ENCODE measurements at places on chromosomes 6 and 20. TPM values are rescaled to one million over a fixed set of nuclear protein-coding genes. Genes with fewer than 3 reads are reported as not detected.

Gene ADAT2
- total RNA-seq: 5.5 TPM

Gene SLC2A10
- 28.6 TPM for total RNA-seq

Gene PRPH2
- not detected for total RNA-seq

Gene VGLL2
- not detected for total RNA-seq

Gene PPP1R3G
- total RNA-seq: 1.1 TPM

Gene THBS2
- not detected for total RNA-seq

Gene OARD1
- 35.0 TPM for total RNA-seq

DNA sequence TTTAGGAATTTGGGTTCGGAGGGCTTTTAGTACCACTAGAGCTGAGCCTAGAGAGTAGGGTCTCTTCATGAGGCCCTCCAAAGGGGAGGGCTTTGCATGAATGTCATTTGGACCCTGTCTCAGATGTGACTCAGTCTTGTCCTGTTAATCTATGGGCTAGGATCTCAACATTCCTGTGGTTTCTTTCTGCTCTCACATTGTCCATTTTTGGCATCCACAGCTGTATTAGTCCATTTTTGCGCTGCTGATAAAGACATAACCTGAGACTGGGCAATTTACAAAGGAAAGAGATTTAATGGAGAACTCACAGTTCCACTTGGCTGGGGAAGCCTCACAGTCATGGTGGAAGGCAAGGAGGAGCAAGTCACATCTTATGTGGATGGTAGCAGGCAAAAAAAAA lies 61.0 kb downstream of the CRYBG1 start:
- DNase-seq: no peak

DNA sequence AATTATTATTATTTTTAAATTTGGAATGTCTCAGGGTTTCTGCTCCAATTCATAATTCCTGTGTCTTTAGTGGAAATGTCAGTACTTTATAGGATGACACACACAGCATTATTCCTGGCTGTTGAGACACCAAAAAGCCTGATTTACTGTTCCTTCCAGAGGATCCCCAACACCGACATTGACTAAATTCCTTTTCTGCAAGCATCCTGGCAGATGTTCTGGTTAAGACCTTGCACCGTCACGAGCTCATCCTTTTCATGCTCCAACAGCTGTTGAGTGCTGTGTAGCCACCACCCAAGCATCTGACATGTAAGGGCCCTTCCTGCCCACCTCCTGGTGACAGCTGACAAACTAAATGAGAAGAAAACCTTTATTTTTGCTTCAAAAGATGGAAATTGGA lies 284.3 kb upstream of the SULF2 start:
- DNase-seq: no peak

- DNase-seq: no peak
Observed at GRCh38 chr6:165692106-165692653, 29.1 kb upstream of the PDE10A start.

GRCh38 chr6:84043555-84043954 lies 10.0 kb downstream of the MRAP2 start:
- no peak for DNase-seq

GRCh38 chr20:15923030-15923776 lies 650.0 kb downstream of the KIF16B start:
- no peak for DNase-seq

DNA sequence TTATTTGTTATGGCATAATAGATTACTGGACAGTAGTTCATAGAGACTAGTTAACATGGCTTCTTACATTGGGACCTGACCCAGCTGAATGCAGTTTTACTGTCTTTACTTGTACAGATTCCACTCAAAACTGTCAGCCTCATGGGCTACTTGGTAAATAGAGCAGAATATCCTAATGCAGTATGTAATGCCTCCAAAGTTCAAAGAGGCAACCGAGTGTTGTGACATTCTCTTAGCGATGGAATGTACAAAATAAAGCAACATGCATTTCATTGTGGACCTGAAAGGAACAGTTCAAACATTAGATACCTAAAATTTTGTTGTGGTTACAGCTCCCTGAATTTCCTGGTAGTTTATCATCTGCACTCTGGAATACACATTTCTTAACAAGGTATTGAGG lies 29.1 kb upstream of the RGS17 start:
- no peak for DNase-seq

GRCh38 chr6:146884728-146885127 lies 286.0 kb downstream of the ADGB start:
- DNase-seq: no peak

GRCh38 chr20:38730989-38731737 lies 6.9 kb downstream of the SLC32A1 start:
- peak; percentile 38 for DNase-seq

DNA sequence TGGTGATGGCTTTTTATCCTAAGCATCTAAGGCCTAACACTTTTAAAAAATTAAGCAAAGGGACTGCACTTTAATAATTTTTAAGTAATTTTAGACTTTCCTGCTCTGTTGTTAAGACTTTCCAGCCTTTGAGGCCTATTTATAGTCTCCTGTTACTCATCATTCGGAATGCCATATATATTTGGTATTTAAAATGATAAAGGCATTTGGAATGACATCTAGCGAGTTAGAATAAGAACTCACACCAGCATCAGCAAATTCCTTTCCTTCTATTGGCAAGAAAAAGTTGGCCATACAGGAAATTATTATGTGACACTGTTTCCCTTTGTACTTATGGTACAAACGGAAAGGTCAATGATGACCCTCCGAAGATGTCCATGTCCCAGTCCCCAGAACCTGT lies 88.1 kb upstream of the STMND1 start:
- DNase-seq: no peak

DNA sequence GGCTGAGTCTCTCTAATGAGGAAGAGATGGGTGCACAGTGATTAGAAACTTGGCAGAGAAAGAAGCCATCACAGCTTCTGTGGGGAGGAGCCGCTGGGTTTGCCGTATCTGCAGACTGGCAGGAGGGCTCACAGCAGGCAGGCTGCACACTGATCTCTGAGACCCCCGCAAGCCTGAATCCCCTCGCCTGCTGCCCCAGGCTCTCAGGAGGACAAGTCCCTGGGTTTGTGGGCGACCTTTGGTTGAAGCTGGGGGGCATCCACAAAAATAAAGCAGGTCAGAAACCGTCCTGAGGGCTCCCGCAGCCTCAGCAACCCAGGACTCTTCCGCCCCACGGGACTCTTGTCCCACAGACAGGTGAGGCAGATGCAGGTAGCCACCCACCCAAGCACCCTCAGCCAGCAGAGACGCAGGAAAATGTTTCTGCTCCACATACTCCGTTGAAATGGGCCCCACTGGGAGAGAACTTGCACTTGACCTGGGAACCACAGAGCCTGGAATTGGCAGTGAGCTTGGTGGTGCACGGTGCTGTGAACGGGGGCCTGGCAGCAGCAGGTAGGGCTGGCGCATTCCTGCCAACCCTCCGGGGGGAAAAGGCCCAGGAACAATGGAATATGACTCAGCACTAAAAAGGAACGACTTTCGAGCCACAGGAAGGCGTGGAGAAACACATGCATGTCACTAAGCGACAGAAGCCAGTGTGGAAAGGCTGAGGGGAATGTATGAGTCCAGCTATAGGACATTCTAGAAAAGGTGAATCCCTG lies 89.9 kb downstream of the YTHDF1 start:
- DNase-seq: no peak

- DNase-seq: no peak
Observed at GRCh38 chr6:19848465-19849029, 11.4 kb downstream of the ID4 start.

DNA sequence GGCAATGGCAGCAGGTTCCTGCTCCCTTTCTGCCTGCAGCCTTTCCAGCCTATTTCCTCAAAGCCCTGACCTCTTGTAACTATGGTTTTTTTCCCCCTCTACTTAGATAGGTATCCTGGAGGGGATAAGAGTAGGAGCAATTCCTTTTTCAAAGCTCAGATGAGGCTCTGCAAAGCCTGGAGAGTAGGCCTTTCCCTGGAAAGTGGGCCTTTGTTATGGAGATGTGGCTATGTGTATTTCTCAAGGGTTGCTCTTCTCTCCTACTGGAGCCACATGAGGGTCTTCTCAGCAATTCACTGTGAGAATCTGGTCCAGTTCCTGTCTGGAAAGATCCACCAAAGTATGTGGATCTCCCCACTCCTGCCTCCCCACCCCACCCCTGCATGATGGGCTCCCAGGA lies 96.0 kb downstream of the DTD1 start:
- no peak for DNase-seq

DNA sequence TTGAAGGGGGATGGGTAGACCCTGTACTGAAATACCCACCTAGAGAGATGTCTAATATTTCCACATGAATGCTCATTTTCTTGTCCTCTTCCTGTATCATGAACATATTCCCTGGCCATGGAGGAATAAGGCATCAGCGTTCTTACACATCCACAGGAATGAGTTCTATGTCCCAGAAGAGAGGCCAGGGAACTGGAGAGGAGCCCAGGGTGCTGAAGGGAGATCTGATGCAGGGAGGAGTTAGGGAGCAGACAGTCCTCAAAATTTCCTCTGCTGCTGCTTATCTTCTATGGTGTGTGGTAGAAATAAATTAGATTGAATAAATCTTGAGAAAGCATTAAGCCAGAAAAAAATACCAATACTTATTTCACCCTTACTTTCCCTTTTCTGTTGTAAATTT lies 295.0 kb downstream of the KCNQ5 start:
- no peak for DNase-seq

GRCh38 chr20:17576215-17576614 lies 6.3 kb downstream of the DSTN start:
- no peak for DNase-seq

GRCh38 chr20:50655311-50655880 lies 35.9 kb downstream of the RIPOR3 start:
- DNase-seq: no peak

- DNase-seq: peak; percentile 76
Observed at GRCh38 chr6:35370124-35370741, 27.9 kb downstream of the PPARD start.

DNA sequence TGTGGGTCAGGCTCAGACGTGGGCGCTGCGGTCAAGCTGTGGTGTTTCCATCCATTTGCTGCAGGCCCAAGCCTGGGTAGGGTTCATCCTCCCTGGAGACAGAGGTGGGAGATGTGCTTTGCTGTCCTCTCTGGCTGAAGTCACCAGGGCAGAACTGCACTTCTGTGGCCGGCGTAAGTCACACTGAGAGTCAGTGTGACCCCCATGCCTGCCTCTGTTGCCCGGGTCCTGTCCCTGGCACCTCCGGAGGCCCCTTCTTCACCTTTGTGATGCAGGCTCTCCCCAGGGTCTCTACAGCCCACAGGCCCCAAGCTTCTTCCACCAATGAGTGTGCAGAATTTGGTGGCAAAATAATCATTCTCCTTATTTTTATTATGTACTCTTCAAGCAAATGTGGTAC lies 53.8 kb upstream of the DACT2 start:
- DNase-seq: no peak

DNA sequence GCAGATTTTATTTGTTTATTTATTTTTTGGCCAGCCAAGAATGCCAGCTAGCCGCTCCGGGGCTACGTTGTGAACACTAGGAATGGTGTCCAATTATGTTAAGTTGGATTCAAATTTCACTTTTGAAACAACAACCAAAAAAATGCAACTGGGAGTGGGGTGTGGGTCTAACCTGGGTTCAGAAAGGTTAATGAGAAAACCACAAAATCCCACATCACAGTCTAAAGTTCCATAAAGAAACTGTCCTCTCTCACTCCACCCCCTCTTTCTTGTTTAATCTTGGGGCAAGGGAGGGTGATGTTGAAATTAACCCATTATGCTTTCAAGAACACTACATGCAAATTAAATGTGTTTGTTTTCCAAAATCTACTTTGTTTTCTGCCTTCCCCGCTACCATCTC lies 77.2 kb downstream of the LINC00237 start:
- DNase-seq: no peak

DNA sequence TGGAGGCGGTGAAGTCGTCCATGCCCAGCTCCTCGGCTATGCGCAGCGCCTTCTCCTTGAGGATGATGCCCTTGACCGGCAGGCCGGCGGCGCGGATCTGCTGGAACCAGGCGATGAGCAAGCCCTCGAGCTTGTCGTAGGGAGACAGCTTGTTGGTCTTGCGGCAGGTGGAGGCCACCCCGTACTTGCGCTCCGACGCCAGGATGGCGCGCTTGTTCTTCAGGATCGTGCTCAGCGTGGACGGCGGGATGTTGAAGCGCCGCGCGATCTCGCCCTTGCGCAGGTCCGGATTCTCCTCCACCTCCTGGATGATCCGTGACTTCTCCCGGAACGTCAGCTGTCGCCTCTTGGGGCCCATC lies 435 bp downstream of the CENPB start:
- DNase-seq: peak; percentile 51

DNA sequence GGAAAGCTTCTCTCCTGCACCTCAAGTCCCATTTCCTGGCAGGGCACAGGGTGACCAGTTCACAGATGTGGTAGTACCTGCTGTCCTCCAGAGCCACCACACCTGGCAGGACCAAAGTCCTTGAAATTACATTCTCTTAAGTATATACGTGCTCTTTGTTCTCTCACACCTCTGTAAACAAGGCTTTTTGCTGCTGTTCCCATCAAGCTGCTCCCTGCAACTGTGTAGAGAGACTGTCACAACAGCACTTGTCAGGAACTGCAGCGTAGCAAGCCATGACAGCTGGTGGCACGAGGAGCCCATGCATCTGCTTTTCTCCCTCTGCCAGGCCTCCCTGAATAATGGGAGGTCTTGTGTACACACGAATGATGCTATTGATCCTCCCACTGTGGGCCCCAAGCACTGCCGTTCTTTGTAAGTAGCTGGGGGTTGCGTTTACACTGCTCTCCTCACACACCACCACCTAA lies 431.8 kb downstream of the CD83 start:
- DNase-seq: no peak
